ENCODE measurements at places on chromosomes 13 and 19.

DNA sequence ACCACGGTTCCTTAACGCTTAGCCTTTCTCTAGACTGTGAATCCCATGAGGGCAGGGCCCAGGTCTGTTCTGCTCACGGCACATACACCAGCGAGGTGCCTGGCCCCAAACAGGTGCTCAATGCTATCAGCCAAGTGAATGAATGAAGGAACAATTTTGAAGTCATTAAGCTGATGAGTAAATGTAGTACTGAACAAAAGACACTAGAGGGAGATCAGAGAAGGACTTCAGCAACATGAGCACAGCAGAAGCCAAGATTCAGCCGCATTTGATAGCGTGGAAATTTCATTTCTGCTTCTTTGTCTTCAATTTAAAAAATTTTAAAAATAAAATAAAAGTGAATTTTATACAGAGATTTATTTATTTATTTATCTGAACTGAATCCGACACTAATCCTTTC lies 20.1 kb upstream of the MYO16 start:
- DNase-seq = no peak

DNA sequence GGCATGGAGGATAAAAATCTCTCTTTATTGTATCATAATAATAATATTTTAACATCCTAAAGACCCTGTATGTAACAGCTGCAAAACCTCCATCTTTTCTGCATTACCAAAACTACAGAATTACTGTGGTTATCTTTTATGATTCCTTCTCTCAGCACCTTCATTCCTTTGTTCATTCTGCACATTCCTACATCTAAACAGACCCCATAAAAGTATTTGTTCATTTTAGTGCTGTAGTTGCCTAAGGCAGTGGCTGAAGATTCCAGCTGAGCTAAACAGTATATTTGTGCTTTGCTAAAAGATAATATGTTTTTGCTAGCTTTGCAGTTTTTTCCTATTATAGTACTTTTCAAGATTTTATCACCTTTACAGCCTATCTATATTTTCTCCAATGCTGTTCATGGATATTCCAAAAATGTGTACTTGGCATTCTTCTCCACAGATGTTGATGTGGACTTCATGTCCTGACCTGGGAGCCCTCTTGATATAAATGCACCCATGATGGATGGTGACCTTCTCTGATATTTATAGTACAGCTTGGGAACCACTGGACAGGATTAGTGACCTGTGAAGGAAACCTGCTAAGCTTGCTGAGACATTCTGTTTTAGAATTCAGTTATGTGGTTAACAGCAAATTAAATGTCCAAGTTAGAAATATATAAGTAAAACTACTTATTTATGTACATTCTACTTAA lies 2832.9 kb upstream of the PCDH20 start:
- no peak for DNase-seq

GRCh38 chr19:10258080-10258710 lies 6.2 kb downstream of the MRPL4 start:
- DNase-seq = no peak

DNA sequence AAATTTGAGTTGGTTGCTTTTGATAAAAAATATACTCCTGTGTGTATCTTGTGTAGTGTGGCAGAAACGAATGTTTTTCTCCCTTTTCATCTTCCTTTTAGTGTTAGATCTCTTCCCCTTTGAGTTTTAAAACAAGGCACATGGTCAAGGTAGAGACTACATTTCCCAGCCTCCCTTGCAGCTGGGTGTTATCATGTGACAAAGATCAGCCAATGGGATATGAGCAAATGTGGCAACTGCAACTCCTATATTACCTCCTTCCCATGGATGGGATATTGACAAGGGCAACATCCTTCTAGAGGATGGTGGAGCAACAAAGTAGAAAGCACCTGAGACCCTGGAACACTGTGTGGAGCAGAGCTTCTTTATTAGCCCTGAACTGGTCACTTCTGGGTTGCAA lies 42.4 kb downstream of the ADGRE3 start:
- DNase-seq = no peak

- DNase-seq = no peak
Measured at GRCh38 chr13:34467450-34468083, 474.5 kb upstream of the NBEA start.

- no peak for DNase-seq
Measured at GRCh38 chr19:2475018-2475701, 767 bp upstream of the GADD45B start.

DNA sequence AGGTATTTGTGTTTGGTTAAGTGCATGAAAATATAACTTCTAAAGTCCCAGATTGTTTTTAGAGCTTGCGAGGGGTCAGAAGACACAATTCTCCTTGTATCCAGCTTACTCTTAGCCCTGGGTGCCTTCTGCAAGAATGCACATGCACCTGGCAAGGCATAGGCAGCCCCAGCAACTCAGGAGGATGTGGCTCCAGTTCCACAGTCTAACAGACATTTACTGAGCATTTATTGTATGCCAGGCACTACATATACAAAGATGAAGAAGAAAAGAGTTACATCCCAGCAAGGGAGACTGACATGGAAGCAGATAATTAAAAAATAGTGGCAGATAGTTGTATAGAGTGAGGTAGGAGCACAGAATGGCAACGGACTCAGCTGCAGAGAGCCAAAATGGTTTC lies 101.1 kb upstream of the FRY start:
- DNase-seq = no peak

DNA sequence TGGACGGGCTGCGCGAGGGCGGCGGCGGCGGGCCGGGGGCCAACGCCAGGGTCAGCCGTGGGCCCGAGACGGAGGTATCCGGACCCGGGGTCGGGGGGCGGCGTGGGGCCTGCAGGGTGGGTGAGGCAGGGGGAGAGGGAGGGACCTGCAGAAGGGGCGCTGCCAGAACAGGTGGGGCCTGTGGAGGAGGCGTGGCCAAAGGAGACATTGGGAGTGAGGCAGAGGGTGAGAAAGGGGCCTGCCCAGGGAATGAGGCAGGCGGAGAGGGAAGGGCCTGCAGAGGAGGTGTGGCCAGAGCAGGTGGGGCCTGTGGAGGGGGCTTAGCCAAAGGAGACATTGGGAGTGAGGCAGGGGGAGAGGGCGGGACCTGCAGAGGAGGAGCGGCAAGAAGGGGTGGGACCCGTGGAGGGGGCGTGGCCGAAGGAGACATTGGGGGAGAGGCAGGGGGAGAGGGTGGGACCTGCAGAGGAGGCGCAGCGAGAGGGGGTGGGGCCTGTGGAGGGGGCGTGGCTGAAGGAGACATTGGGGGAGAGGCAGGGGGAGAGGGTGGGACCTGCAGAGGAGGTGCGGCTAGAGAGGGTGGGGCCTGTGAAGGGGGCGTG lies 4.2 kb downstream of the PRR36 start:
- DNase-seq = no peak

- DNase-seq = no peak
Measured at GRCh38 chr13:99415014-99415650, 86.1 kb upstream of the TM9SF2 start.

GRCh38 chr19:10036601-10037071 lies 23.4 kb downstream of the RDH8 start:
- DNase-seq = no peak

DNA sequence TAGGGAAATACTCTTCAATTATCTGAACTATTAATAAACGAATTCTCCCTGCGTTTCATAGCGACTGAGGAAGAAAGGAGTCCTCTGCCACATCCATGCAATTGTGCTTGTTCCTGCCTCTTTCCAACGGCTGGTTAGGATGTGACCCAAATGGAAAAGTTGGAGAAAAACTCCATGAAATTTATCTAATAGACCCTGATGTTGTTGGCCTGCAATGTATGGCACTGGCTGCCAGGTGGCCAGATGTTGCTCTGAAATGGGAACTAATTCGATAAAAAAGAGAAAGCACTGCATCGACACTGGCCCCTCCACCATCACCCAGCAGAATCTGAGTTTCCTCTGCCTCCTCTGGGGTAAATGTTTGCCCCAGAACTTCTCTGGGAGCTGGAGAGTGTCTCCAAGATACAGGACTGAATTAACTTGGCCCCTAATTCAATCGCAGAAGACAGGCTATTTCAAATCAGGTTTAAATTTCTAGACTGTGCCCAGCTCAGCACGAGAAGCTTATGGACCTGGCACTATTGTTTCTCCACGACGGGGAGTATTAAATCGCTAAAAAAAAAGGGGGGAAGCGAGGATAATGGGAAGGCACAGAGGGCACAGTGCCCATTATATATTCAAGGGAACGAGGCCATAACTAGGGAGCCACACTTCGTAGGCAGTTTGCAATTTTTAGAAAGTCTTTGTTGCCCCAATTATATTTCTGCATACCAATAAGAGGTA lies 103.9 kb downstream of the ZIC5 start:
- no peak for DNase-seq

GRCh38 chr13:21898459-21898858 lies 227.6 kb downstream of the FGF9 start:
- DNase-seq = no peak

DNA sequence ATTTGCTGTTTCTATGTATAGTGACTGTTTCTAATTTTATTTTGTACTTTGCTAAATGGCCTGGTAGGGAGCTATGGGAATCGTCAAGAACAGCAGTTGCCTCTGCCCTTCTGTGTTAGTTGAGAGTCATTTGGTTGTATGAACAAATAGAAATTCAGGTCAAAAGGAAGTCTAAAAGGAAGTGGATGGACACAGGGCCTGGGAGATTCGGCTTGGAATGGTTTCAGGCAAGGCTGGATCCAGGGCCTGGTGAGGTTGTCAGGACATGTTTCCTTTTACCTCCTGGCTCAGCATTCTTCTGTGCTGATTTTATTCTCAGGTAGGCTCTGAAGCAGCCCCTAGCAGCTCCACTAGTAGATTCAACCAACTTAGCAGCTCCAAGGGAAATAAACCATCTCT lies 118.9 kb downstream of the SIPA1L3 start:
- no peak for DNase-seq

DNA sequence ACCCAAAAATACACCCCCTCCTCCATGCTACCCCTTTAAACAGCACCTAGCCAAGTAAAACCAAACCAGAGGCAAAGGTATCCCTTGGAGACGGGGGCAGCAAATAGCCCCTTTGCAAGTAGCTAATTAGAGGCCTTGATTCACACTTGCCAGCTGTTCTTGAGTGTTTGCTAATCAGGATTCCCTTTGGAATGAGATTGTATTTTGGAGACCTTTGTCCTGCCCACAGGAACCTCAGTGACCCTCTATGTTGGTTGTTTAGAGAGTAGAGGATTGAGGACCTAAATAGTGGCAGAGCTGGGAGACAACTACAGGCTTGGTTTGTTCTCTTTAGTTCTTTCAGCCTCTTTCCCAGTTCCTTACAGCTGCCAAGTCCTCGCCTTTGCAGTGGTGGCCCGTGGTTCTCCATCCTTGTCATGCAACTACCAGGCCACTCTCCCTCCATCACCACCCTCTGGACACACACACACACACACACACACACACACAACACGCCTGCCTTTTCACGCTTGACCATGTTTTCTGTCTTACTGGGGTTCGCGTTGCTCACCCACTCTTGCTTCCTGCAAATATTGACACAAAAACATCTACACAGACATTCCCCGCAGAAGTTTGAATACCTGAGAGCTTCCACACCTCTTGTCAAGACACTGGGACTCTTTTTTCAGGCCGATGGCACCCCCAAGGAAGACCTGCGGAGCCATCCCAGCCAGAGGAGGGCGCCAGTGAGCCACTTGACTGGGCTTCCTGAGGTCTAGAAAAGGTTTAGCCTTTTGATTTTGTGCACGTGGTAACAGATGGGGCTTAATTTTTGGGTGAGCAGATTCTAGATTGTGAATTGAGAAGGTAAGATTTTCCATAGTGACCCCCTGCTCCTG lies 80.0 kb upstream of the GPR183 start:
- peak; percentile 64 for DNase-seq

DNA sequence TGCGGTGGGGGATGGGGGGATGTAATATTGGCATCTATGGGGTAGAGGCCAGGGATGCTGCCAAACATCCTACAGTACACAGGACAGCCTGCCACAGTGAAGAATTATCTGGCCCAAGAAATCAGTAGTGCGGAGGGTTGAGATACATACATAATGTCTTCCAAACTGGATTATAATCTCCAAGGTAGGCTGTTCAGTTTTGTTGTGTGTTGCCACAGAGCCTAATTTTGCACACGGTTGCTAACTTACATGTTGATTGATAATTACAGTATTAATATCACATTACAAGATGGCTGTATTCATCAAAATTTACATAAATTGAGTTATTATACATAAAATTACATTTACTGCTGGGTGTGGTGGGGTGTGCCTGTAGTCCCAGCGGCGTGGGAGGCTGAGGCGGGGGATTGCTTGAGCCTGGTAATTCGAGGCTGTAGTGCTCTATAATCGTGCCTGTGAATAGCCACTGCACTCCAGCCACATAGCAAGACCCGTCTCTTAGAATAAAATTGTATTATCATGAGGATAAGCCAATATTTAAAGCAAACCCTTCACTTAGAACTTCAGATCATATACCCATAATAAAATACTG lies 8.1 kb downstream of the POMP start:
- no peak for DNase-seq

DNA sequence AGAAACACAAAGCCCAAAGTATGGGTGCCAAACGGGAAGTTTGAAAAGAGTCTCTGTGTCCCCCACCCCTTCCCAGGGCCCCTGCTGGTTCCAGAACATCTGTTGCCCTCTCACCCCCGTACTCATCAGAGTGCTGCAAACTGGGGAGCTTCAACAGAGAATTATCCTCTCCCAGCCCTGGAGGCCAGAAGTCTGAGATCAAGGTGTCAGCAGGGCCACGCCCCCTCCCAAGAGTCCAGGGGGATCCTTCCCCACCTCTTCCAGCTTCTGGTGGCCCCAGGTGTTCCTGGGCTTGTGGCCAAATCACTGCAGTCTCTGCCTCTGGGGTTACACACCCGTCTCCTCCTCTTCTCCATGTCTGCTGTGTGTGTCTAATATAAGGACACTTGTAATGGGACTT lies 183.4 kb downstream of the PTPRS start:
- DNase-seq = no peak

- DNase-seq = no peak
Measured at GRCh38 chr13:77113496-77113895, 86.5 kb upstream of the FBXL3 start.

GRCh38 chr13:70905035-70905434 lies 796.8 kb upstream of the KLHL1 start:
- DNase-seq = no peak

Data from GM18507 (cell line).